ENCODE measurements at places on chromosomes 2 and 18.

DNA sequence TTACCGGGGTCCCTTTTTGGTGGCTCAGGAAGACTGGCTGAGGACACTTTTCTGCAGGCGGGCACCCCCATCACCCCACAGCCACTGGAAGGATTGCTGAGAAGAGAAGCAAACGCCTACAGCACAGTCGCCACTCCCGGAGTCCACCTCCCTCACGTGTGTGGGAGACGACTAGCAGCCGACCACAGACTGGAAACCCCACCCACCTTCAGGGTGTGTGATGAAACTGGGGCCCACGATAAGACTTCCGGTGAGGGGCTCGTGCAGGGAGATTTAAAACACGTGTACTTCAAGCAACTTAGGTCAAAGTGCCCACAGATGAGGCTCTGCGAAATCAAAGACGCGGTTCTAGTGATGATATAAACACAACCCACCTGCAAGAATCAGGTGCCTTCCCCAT lies 26.3 kb downstream of the MBP start:
- DNase-seq = peak; percentile 61

- no peak for DNase-seq
These were observed 119.1 kb upstream of the RND3 start for GRCh38 chr2:150606380-150607060.

- DNase-seq = no peak
These were observed 94.2 kb downstream of the CD8B2 start for GRCh38 chr2:106581328-106581727.

DNA sequence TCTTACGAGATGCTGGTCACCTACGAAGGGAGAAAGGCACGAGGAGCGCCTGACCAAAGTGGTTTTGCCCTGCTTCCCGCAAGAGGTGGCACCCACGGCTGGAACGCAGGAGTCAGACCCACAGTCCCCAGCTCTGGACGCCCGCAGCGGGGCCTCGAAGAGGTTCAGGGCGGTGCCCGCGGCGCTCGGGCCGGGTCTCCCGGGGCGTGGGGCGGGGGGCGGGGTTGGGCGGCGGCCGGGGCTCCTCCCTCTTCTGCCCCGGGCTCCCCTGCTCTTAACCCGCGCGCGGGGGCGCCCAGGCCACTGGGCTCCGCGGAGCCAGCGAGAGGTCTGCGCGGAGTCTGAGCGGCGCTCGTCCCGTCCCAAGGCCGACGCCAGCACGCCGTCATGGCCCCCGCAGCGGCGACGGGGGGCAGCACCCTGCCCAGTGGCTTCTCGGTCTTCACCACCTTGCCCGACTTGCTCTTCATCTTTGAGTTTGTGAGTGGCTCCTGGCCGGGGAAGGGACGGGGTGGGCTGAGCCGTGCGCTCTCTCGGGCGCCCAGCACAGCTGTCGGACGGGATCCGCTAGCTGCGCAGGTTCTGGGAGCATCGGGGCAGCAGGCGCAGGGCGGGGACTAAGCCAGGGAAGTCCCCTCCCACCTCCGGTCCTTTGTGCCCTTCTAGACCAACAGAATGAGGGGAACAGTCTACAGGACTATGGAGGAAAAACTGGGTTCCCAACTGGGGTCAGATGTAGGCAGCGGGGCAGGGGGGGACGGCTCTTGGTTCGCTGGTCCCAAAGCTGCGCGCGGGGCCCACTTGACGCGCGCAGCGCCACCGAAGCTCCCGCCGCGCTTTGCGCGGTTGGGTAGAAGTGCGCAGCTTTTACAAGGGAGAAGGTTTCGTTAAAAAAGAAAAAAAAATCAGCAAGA lies at the start of gene MAL:
MAL (plus strand) TSS at position 303 of the 914 bp plus-strand sequence; CDS start at position 388, 85 bp downstream.
- peak; percentile 54 for DNase-seq

DNA sequence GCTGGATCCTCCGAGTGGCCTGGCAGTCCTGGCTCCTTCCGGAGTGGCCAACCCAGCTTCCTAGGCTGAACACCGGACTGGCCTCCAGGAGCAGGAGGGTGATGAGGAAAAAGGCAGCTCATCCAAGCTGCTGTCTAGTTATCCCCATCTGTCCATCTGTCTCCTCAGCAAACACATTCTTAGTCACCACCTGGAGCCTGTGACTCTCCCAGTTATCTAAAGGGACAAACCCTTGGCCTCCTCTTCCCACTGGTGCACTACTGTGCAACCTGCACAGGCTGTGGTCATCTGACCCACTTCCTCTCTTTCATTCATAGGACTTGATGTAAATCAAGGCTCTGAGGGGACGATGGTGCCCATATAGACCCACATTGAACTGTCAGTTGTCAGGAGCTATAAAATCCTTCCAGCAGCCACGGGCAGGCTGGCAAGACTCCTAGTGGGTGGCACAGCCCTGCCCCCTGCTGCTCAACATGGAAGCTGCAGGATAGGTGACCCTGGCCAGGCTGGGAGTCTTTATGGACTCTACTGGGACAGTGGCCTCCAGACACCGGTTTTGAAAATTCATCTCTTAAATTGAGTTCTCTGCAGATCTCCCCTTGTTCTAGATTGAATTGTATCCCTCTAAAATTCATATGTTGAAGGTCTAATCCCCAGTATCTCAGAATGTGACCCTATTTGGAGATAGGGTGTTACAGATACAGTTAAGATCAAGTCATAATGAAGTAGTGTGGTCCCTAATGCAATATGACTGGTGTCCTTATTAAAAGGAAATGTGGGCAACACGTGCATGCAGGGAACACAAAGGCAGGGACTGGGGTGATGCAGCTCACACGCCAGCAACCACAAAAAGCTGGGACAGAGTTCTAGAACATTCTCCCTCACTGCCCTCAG lies 29.3 kb upstream of the DUSP2 start:
- peak; percentile 68 for DNase-seq

- DNase-seq = no peak
These were observed 297.7 kb upstream of the RAB6C start for GRCh38 chr2:129681788-129682187.

GRCh38 chr2:14125624-14126293 lies 506.8 kb upstream of the LRATD1 start:
- DNase-seq = no peak

Data from activated T-helper 1 cell treated with anti-CD3 and anti-CD28 coated beads, Interleukin-2, amount 50 U/mL, for 16 hours (primary cell).